ENCODE measurements at places on chromosomes 12 and 14.

DNA sequence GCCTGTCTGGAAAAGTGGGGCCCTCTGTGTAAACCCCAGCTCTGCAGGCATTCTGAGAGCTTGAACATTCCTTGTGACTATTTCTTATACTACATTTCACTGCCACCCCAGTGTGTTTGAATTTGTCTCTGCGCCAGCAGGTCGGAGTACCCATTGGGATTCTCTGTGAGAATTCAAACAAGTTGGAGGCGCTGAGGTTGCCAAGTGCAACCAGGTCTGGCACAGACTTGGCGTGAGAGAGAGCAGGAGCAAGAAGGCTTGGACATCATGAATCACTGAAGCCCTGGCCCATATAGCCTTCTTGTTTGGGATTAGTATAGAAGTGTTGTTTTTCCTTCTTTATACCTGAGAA is 33.0 kb upstream of the ATP2A2 start:
- DNase-seq = no peak

- no peak for DNase-seq
These were observed 63.8 kb downstream of the MVK start for GRCh38 chr12:109637348-109637747.

GRCh38 chr14:60720962-60721325 is 3.2 kb downstream of the SIX4 start:
- no peak for DNase-seq

DNA sequence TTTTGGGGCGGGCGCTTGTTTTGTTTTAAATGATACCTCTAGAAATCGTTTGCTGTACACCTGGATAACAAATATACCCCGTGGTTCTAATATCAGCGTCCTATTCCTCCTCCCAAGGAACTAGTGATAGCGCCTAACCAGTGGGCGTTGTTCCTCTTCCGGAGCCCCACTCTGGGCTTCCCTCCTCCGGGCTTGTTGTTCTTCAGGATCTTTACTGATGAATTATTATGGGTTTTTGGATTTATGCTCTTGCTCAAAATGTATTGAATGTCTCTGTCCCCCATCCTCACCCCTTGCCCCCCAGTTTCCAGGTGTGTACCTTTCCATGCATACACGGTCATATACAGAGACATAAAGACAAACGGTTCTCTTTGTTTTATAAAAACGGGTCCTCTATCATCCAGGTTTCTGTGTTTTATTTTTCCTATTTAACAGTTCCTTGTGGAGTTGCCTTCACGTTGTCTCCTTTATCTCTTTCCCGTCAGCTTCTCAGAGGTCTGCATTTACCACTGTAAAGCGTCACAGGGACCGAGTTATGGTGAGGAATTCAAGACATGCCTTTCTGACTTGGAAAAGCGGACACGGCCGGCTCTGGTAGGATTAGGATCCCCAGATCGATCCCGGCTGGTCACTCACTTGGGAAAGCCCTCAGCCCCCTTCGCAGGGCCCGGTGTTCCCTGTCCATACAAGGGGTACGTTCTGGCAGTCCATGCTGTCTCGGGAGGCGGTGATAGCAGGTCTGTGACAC is 655 bp upstream of the PLEKHG3 start:
- no peak for DNase-seq

DNA sequence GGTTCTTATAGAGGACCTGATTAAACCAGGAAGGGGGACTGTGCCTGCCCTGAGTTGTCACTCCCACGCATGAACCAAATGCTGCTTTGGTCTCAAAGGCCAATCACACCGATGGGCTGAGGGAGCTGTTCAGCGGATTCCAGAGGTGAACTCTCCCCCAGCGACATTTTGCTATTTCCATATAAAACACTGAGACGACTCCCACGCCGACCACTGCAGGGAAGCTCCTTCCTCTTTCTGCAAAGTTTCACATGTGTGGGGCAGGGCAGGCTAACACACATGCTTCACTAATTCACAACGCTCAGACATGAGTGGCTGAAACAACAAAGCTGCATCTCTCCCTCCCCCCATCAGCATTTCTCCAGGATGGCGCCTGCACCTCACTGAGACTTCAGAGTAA is 37.8 kb upstream of the TMEM132D start:
- no peak for DNase-seq

DNA sequence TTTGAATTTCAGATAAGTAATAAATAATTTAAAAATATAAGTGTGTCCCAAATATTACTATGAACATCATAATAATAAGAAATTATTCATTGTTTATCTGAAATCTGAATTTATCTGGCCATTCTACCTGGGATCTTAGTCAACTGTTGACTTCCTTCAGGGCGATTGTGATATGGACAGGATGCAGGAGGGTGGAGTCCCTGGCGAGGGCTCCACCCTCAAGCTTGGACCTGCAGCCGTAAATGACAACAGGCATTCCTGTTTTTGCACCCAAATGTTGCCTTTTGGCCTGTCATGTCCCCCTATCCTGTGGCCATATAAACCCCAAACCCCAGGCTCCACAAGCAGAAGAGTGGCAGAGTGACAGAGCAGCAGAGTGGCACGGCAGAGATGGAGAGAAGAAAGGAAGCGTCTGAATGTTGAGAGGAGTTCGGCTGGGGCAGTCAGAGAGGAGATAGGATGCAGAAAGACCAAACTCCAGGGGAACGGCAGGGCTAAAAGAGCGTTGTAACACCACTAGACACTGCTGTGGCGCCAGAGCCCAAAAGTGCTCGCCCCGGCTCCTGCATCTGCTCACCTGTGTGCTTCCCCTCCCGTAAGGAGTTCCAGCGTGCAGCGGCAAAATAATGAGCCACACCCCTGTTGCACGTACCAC is 39.4 kb upstream of the FUT8 start:
- no peak for DNase-seq

- DNase-seq = no peak
These were observed 181.3 kb downstream of the RMST start for GRCh38 chr12:97643924-97644323.

DNA sequence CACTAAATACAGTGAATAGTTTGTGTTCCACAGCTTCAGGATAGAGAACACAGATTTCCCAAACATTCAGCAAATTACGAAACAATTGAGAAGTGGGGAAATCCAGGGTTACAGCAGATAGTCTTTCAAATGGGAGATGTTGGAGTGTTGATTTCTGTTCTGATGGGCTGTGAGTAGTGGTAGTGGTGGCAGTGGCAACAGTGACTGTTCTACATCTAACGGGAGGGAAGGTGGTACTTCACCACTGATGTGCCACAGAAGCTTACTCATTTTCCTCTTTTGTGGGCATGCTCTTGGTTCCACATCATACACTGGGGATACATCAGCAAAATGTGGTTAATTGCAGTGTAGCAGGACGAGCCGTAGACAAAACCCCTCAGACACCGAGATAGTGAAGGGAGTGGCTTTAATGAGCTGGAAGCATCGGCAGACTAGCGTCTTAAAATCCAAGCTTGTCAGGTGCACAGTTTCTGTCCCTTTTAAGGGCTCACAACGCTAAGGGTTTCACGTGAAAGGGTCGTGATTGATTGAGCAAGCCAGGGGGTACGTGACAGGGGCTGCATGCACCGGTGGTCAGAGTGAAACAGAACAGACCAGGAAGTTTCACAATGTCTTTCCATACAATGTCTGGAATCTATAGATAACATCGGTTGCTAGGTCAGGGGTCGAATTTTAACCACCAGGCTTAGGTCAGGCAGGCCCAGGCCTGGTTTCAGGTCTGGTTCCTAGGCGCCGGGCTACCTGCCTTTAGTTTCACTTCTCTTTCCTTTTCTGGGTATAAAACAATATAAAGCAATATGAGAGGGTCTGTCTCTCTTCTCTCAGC is 330.6 kb upstream of the FBXO33 start:
- DNase-seq = no peak

DNA sequence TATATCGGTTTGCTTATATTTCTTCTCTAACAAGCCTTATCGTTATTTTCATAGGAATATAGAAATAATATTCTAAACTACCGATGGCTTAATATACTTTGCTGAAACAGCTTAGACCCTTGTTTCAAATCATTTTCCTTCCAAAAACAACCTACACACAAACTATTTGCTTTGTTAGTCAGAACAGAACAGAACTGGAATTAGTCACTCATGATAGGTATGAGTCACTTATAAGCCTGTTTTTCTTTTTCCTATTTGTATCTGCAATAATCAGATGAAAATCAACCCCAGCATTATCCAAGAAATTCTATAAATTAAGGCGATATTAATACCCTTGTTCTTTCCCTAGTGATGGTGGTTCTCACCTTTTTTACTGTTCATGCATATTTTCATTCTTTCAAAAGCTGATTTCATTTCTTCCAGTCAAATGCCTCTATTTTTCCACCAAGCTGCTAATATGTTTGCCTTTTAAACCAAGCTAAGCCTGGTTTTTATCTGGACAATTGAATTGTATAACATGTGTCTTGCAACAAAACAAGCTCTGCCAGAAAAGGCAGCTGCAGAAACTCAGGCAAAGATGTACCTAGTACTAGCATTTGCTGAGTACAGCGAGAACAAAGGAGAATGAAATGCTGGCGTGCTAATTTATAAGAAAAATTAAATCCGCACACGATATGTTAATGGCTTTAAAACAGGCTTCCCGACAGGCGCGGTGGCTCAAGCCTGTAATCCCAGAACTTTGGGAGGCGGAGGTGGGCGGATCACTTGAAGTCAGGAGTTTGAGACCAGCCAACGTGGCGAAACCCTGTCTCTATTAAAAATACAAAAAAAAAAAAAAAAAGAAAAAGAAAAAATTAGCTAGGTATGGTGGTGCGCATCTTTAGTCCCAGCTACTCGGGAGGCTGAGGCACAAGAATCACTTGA is 1418.2 kb downstream of the AACS start:
- peak; percentile 65 for DNase-seq

GRCh38 chr12:32344047-32344446 is 55.3 kb upstream of the FGD4 start:
- DNase-seq = no peak

- no peak for DNase-seq
These were observed 25.0 kb downstream of the EIF2S1 start for GRCh38 chr14:67385120-67385519.

DNA sequence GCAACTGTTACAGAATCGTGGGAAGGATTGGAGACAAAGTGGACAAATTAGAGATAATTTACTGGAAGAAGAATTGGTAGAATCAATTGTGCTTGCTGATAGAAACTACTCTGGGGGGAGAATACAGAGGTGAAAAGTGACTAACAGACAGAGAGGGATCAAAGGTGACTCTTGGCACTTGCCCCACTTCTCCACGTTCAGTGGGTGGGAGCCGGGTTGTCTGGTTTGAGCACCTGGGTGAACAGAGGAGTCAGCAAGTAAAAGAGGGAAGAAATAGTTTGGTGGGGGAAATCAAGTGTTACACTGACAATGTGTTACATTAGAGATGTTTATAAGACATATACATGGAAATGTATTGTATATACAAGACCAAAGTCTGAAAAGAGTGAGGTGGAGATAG is 69.1 kb downstream of the PPP2R5E start:
- DNase-seq = no peak

- no peak for DNase-seq
These were observed 264.0 kb downstream of the VRK1 start for GRCh38 chr14:97061198-97061597.

- DNase-seq = peak; percentile 79
These were observed 24.1 kb downstream of the KLRD1 start for GRCh38 chr12:10331642-10332239.

- peak; percentile 20 for DNase-seq
These were observed 496 bp downstream of the PPP2R5C start for GRCh38 chr14:101761881-101762529.

GRCh38 chr14:65318636-65319506 is 93.7 kb upstream of the FUT8 start:
- DNase-seq = no peak

DNA sequence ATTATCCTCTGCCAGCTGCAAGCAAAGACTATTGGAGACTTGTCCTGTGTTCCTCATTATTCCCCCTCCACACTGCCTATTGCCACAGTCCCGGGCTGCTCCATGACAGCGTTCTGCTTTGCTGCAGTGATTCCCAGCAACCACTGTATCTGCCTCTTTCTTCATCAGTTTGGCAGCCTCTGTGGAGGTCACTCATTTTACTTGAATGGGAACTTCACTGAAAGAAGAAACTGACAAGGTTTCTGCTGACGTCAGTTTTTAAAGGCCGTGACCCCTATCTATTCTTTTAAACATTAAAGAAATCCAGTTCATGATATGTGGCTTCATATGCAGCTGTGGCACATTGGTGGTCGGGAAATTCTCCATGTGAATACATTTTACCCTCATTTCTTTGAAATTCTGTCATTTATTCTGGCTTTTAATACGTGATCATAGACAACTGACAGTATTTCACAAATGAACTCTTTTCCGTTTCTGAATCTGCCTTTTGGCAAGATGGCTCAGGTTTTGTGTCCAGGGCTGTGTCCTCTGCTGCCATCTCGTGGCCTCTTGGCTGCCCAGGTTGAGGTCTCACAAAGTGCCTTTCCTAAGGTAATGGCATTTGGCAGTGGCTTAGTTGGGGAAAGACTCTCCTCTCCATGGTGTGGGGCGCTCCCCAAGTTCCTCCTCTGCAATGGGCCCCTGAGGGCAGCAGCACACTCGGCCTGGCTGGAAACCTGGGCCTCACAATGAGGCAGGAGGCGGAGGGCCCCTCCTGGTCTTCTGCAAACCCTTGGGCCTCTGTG is 5.8 kb downstream of the TMEM253 start:
- DNase-seq = peak; percentile 83

GRCh38 chr14:69688299-69688649 is 76.9 kb downstream of the SUSD6 start:
- DNase-seq = no peak

GRCh38 chr12:42696406-42697149 is 107.0 kb upstream of the PRICKLE1 start:
- peak; percentile 88 for DNase-seq

DNA sequence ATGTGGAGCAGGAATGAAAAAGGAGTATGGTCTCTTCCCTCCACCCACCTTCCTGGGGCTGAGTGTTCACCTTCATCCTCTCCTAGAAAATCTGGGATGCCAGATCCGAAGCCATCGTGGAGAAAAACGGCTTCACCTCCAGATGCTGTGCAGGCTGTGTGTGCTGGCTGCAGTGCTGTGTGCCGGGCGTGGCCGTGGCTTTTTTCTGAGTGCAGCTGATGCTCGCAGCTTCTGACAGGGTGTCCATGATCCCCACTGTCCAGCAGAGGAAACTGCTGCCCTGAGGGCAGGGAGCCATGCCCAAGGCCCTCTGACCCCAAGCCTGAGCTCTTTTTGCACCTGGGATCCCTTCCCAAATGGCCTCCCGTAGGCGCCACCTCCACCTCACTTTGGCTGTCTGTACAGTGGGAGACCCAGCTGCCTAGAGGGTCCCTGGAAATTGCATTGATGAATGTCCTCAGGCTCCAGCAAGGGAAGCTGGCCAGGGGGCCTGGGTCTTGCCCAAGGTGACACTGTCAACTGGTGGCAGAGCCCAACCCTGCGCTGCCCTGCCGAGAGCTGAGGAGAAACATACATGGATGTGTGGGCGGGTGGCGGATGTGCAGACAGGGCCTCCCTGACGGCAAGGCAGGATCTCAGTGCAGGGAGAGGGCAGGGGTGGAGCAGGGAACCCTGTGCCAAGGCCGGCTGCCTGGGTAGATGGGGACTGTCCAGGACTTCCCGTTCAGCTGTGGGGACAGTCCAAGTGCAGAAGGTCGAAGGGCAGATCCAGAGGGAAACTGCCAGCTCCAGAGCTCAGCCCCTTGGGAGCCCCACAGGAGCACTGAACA is 53.3 kb downstream of the BEGAIN start:
- peak; percentile 23 for DNase-seq
